Activated naive CD4-positive, alpha-beta T cell treated with anti-CD3 and anti-CD28 coated beads, Interleukin-2, amount 10 ng/mL, durations not matched to agents 7 days and 5 days (primary cell): ENCODE measurements at places on chromosomes 2 and 18.

- H3K4me3 ChIP-seq = no peak overlapping the region
- H3K27ac ChIP-seq = no peak overlapping the region
- H3K4me1 ChIP-seq = no peaks in the 10 kb centered on the region
- no peaks in the 10 kb centered on the region for H3K36me3 ChIP-seq
- no peak for DNase-seq
Observed at GRCh38 chr2:118983915-118984314, 41.9 kb downstream of the MARCO start.

DNA sequence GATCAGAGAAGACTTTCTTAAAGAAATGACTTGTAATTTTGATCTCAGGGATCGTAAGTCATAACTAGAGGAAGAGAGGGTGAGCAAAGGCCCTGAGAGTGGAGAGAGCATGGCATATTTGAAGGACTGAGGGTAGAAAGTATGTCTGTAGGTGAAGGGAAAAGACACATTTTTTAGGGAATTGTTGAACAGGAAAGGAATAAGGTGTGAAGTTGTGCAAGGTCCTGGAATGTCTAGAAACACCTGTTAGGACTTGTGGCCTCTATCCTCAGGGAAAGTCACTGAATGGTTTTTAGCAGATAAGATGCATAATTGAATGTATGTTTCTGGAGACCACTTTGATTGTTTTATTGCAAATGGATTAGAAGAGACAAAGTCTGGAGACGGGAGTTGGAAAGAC lies 62.5 kb upstream of the ACTR3 start:
- DNase-seq = no peak
- peaks cover 5% of the 10 kb centered on the region for H3K27me3 ChIP-seq
- H3K36me3 ChIP-seq = no peaks in the 10 kb centered on the region

GRCh38 chr18:60508108-60508507 lies 135.5 kb upstream of the MC4R start:
- no peak overlapping the region for H3K4me3 ChIP-seq
- no peaks in the 10 kb centered on the region for H3K4me1 ChIP-seq
- no peak for DNase-seq
- H3K27ac ChIP-seq = no peak overlapping the region

DNA sequence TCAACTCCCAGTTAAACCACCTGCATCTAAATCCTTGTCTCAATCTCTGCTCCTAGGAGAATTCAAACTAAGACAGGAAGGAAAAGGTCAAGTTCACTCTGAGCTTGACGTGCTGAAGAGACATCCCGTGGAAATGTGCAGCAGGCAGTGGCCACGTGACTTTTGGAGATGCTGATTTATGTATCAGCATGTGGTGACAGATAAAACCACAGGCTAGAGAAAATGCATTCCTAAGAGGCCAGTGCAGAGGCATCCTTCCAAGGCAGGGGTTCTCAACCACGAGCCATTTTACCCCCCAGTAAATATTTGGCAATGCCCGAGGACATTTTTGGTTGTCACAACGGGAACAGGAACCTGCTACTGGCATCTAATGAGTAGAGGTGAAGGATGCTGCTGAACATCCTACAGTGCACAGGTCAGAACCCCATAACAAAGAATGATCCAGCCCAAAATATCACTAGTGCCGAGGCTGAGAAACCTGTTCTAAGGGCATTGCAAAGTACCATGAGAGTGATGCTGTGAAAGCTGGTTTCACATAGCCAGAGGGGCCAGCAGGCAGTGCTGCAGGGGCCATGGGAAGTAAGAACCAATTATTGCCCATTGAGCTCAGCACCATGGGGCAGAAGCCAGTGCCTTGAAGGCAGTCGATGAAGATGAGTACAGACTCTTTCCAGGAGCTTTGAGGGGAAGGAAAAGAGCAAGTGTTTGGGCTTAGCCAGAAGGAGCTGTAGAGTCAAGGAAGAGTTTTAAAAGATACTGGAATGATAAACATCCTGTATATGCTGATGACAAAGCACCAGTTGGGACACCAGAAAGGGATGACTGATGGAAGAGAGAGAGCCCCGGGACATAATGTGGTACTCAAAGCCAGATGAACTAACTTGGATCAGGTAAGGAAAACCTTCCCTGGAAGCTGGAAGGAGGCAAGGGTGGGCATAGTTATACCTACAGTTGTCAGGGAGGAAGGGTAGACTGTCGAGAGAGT lies 174.6 kb downstream of the HAUS1 start:
- DNase-seq = no peak
- peak overlapping the region; percentile 13 for H3K27ac ChIP-seq
- no peaks in the 10 kb centered on the region for H3K27me3 ChIP-seq
- peaks cover 12% of the 10 kb centered on the region for H3K4me1 ChIP-seq
- H3K36me3 ChIP-seq = peaks cover 3% of the 10 kb centered on the region

DNA sequence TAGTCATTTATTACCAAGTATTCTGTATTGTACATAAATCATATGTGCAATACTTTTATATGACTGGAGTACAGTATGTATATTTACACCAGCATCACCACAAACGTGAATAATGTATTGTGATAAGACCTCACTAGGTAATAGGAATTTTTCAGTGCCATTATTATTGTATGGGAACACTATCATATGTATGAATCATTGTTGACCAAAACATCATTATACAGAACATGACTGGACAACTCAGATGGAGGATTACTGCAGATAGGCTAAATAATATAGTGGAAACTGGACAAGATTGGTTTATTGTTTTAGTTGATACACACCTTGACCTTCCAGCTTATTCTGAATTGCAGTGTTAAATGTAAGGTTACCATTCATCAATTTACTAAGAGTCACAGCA lies 33.4 kb downstream of the VAPA start:
- no peaks in the 10 kb centered on the region for H3K4me1 ChIP-seq
- no peak overlapping the region for H3K4me3 ChIP-seq
- peaks cover 54% of the 10 kb centered on the region for H3K36me3 ChIP-seq
- no peak overlapping the region for H3K27ac ChIP-seq

DNA sequence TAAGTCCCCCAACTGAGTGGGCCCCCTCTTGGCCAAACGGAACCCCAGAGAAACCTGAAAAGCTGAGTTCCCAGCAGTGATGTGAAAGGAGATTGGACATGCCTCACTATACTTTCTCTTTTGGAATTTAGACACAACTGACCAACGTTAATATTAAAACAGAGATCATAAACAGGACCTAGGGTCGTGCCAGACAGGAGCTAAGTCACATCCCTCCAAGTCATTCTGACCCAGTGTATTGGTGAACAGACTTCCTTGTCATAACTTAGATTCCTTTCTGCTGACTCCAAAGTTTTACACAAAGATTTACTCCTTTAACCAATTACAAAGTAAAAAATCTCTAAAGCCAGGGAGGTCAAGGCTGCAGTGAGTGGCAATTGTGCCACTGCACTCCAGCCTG lies 46.9 kb downstream of the UXS1 start:
- no peak for DNase-seq
- peaks cover 56% of the 10 kb centered on the region for H3K4me1 ChIP-seq
- peak overlapping the region; percentile 50 for H3K27ac ChIP-seq
- H3K4me3 ChIP-seq = no peak overlapping the region
- H3K36me3 ChIP-seq = peaks cover 82% of the 10 kb centered on the region

DNA sequence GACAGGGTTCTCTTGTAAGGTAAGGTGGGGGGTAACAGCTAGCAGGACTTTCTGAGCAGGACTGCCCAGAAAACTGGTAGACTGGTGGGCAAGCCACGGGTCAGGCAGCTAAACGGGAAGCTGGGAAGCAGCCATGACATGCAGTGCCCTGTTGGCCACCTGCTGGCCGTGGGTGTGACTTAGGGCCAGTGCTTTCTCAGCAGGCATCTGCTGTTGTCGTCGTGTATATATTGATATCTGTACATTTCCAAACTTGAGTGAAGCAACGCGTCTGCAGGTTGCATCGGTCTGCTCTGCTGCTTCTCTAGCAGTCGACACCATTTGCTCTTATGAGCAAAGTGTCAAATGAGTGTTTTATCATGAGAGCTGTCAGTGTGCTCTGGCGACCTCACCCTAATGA lies 31.0 kb downstream of the COA5 start:
- no peak overlapping the region for H3K4me3 ChIP-seq
- no peaks in the 10 kb centered on the region for H3K4me1 ChIP-seq
- no peak overlapping the region for H3K27ac ChIP-seq
- no peaks in the 10 kb centered on the region for H3K27me3 ChIP-seq

DNA sequence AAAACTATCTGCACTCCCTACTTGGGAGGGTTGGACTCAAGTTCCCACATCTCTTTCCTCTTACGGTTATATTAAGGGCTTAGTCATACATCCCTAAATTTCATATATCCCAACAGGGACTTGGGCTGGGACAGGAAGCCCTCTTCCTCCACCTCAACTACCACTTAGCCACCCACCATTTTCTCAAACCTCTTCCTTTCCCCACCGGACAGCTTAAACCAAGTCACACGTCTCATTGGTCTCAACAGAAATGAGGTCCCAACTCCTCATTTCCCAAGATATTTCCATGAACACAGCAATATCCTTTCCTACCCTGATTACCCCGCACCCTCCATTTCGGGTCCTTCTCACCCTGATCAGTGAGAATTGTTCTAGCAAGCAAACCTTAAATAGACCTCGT lies 736 bp downstream of the ZSCAN30 start:
- peaks cover 5% of the 10 kb centered on the region for H3K27me3 ChIP-seq
- peak overlapping the region; percentile 96 for H3K27ac ChIP-seq
- H3K36me3 ChIP-seq = peaks cover 46% of the 10 kb centered on the region
- peak overlapping the region; percentile 100 for H3K4me3 ChIP-seq

GRCh38 chr18:50374220-50374752 lies 560 bp upstream of the SKA1 start:
- H3K27ac ChIP-seq = peak overlapping the region; percentile 88
- peaks cover 18% of the 10 kb centered on the region for H3K36me3 ChIP-seq
- peaks cover 36% of the 10 kb centered on the region for H3K4me1 ChIP-seq
- no peak for DNase-seq

DNA sequence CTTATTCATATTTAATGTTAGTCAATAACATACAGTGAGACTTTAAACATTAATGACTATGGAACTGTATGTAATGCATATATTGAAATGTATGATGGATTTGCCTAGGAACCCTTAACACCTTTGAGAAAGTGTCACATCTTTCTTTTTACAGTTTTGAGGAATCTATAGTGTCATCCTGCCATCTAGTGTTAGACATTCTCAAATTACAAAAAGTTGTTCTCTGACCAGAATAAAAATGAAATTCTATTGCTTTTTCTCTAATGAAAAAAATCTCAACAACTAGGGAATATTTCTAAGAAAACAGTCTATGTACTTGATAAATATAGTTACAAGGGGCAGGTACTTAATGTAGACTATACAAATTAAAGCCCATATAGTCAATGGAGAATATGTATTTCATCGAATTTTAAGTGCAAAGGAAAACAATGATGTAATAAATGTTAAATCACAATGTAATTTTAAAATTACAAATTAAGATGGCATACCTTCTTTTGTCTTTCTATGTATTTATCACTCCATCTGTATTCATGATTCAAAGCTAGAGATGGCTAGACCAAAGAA lies 5.1 kb upstream of the CALCRL start:
- H3K4me3 ChIP-seq = no peak overlapping the region
- H3K27me3 ChIP-seq = no peaks in the 10 kb centered on the region
- DNase-seq = no peak
- no peaks in the 10 kb centered on the region for H3K36me3 ChIP-seq
- H3K4me1 ChIP-seq = peaks cover 6% of the 10 kb centered on the region

- peaks cover 2% of the 10 kb centered on the region for H3K4me1 ChIP-seq
- no peak overlapping the region for H3K27ac ChIP-seq
- DNase-seq = no peak
- H3K36me3 ChIP-seq = no peaks in the 10 kb centered on the region
- no peaks in the 10 kb centered on the region for H3K27me3 ChIP-seq
Observed at GRCh38 chr2:190119923-190120590, 57.5 kb upstream of the MSTN start.

GRCh38 chr2:190607657-190608357 lies 41.1 kb upstream of the NAB1 start:
- no peaks in the 10 kb centered on the region for H3K27me3 ChIP-seq
- DNase-seq = no peak
- H3K4me1 ChIP-seq = no peaks in the 10 kb centered on the region
- no peak overlapping the region for H3K27ac ChIP-seq

DNA sequence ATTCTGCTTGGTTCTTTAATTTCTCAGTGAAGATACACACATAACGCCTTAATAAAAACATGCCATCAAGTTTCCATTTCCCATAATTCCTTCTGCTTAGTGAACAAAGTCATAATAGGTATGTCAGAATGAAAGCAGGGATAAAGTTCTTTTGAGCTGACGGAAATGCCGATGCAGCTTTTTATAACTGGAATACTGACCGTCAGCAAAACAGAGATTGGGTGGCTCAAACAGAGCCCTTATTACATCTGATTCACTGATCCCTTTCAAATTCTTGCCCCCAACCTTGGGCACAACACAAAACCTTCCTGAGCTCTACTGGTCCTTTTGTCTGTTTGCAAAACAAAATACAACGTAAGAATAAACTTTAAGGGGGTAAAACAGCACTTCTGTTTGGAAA lies 140.4 kb downstream of the CDH2 start:
- no peak for DNase-seq
- no peaks in the 10 kb centered on the region for H3K36me3 ChIP-seq
- no peak overlapping the region for H3K4me3 ChIP-seq

DNA sequence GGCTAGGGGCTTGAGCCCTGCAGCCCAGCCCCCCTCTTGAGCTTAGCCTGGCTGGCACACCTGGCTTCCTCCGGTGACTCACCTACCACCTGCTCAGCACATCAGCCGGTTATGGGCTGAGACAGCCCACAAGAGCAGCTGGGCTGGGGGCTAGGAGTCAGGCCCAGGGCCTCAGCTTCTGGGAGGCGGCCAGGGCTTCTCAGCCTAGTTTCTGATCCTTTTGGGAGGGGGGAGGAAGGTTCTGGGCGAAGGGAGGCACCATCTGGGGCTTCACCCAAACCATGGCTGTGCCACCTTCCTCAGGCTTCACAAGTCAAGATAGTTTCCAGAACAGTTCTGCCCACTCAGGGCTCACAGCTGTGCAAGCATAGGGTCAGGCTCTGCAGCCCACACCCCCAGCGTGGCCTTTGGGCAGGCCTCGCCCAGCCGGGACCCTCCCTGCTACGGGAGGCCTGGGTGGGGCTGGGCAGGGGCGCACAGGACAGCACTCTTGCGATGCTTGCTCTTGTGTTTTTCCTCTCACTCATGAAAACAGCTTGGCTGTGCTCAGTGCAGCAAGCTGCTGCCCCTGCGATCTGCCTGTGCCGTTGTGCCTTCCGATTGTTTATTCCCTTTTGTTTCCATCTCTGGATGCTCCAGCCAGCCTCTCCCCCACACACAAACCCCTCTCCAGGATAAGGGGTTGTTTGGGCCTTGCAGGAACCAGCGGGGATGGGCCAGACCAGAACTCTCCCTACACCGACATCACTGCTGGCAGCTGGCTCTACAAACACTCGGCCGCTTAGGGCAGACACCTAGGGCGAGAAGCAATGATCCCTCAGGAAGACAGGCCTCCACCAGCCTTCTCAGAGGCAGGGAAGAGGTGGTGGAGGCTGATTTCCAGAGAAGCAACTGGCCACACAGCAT lies 26.1 kb upstream of the SEMA4C start:
- no peaks in the 10 kb centered on the region for H3K36me3 ChIP-seq
- no peak overlapping the region for H3K27ac ChIP-seq
- peaks cover 50% of the 10 kb centered on the region for H3K4me1 ChIP-seq
- no peak overlapping the region for H3K4me3 ChIP-seq

- H3K36me3 ChIP-seq = no peaks in the 10 kb centered on the region
- no peak overlapping the region for H3K4me3 ChIP-seq
- no peak for DNase-seq
- no peaks in the 10 kb centered on the region for H3K27me3 ChIP-seq
Observed at GRCh38 chr2:190355968-190356644, 12.7 kb downstream of the INPP1 start.

- DNase-seq = no peak
- no peaks in the 10 kb centered on the region for H3K4me1 ChIP-seq
- no peak overlapping the region for H3K4me3 ChIP-seq
- H3K36me3 ChIP-seq = no peaks in the 10 kb centered on the region
- no peak overlapping the region for H3K27ac ChIP-seq
Observed at GRCh38 chr2:84243788-84244733, 215.0 kb downstream of the SUCLG1 start.
